ENCODE measurements at places on chromosomes 4 and X. TPM values are rescaled to one million over a fixed set of nuclear protein-coding genes. Genes with fewer than 3 reads are reported as not detected.

Gene SLC16A2
- not detected for total RNA-seq

Gene GATA1
- total RNA-seq = 0.73 TPM

Gene PRSS12
- total RNA-seq = not detected

DNA sequence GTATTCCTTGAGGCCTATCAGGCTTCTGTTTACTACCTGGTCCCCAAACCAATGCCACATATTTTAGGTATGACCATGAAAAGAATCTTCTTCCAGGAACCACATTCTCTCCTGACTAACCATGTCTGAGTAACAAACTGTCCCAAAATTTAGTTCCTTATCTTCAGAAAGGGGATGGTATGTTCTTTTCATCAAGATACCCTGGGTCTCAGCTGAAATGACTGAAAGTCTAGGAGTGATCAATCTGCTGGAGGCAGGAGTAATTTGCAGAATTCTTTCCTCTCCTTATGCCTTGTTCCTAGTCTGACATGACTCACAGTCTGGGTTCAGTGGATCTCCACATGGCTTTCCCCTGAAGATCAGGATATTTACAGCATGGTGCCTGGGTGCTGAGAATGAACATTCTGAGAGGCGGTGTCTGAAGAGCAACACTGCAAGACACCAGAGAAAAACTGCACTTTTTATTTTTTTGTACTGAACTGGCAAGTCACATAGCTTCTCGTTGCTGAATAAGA is 665.5 kb downstream of the TLL1 start:
- no peak for DNase-seq

- DNase-seq = no peak
These were observed 468 bp downstream of the GLA start for GRCh38 chrX:101407167-101407747.

- DNase-seq = no peak
These were observed 42.2 kb upstream of the HSD17B10 start for GRCh38 chrX:53476371-53476770.

DNA sequence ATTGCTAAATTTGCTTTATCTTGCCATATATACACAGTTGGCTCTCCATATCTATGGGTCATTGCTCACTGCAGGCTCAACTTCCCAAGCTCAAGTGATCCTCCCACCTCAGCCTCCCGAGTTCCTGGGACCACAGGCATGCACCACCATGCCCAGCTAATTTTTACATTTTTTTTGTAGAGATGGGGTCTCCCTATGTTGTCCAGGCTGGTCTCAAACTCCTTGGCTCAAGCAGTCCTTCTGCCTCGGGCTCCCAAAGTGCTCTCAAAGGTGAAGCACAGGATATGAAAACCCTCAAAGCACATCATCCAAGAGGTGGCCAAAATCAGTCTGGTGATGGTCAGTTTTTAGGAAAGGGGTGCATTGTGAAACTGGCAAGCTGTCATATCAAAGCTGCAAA is 11.8 kb downstream of the CDS1 start:
- DNase-seq = no peak

All from natural killer cell treated with Interleukin-12 subunit alpha and Interleukin-12 subunit beta and Interleukin-15 and Interleukin-18, amount 100 ng/mL, for 72 hours (primary cell).